Urinary bladder (tissue), 4 donors: ENCODE measurements at places on chromosomes 2 and 18. TPM values are rescaled to one million over a fixed set of nuclear protein-coding genes. Genes with fewer than 3 reads are reported as not detected.
A peak's percentile ranks its signal among the peaks of the same experiment; 100 is the strongest.

GRCh38 chr2:176325732-176326131 lies 56.5 kb downstream of the MTX2 start:
- no peak for DNase-seq

- no peak for DNase-seq
Observed at GRCh38 chr2:156430980-156431358, 5.2 kb upstream of the GPD2 start.

DNA sequence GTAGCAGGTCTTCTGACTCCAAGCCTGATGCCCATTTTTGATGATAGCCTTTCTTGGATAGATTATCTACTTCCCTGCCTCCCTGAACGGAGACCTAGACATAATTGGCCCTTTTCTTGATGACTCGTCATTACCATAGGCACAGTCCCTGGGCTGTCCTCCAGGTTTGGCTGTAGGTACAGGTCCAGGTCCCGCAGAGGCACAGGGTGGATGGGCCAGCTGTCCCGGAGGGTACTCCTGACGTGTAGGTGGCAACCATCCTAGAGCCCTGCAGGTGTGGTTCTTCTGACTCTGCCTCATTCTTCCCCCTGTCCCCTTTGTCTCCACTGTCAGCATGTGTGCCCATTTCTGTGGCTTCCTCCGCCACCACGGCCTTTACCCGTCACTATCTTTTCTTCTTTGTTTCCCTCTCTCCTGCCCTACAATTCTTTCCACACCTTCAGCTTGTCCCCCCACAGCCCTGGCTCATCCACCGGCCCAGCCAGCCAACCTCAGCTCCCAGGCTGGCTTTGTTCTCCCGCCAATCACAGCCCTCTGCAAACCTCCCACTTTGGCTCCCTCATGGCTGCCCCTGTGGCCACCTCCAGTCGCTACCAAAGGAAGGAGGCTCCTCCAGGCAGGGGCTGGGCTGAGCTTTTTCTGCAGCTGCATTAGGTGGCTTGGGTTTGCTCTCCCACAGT lies 102.8 kb downstream of the SMAD7 start:
- no peak for DNase-seq

DNA sequence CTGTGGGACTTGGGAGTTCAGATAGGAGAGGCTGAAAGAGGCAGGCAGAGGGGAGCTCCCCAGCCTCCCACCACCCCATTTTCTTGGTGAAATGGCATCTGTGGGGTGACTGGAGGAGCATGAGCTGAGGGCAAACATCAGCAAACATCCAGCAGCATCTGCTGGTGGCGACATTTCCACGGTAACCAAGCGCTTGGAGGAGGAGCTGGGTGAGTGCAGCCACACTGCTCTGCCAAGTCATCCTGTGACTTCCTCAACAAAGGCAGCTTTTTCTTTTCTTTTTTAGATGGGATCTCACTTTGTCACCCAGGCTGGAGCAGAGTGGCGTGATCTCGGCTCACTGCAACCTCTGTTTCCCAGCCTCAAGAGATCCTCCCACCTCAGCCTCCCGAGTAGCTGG lies 5.6 kb downstream of the TXNL4A start:
- no peak for DNase-seq

DNA sequence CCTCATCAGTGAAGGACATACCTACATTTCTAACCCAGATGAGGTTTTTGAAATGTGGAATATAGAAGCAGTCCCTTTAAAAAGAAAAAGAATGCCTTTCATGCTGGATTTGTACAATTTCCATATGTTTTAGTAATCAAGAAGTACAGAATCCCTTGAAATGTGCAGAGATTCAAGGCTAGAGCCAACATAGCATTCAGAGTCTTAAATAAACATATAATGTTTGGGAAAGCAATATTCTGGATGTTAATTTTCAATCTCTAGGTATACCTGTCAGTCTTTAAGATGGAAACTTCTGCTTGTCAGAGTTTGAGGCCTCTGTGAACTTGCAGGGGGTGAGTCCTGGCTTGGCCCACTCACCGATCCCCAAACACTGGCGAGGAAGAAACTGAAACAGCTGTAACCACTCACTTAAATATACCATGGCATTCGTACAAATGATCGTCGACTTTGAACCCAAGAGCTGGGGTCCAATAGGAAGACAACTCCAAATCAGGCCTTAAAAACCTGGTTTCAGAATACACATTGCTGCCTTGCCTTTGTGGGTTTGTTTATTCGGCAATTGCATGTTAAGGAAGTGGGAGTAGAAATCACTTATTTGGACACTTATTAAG lies 132.8 kb upstream of the NCK2 start:
- peak; percentile 10 for DNase-seq

Gene IL18RAP
- total RNA-seq, result 0.79 TPM

Gene RAB31
- total RNA-seq, result 37.1 TPM

Gene FBLN7
- 4.4 TPM for total RNA-seq
